ENCODE measurements at places on chromosomes 7 and 10.

GRCh38 chr10:17237149-17237527 is 9.1 kb downstream of the VIM start:
- no peak for DNase-seq

DNA sequence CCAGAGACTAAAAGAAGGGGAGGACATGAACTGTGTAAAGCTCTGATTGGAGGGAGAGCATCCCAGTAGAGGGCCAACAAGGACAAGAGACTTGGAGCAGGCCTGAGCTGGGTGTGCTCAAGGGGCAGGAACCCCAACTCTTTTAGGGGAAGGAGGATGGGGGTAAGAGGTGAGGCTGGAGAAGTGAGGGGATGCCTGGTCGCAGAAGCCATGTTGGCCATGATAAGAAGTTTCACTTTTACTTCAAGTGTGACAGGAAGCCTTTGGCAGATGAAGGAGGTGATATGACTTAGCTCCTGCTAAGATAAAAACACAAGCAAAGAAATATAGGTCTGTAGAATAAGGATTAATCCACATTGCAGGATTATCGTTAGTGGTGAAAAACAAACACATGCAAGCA is 208.3 kb downstream of the JAZF1 start:
- DNase-seq = no peak

GRCh38 chr7:21504021-21504420 is 38.8 kb upstream of the DNAH11 start:
- DNase-seq = no peak

DNA sequence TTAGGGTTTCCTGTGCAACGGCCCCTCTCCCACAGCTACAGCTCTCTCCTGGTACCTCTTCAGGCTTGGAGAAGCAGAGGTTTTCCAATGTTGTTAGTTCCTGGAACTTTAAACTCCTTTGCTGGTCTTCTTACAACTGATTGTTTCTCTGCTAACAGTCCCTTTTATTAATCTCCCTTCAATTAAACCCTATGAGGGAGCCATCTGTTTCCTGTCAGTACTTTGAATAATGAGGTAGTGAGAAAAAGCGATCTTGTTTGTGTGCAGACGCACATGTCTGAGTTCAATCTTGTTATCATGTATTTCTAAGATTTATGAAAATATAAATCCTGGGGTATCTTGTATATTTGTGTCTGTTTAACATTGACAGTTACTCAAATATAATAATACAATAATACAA is 102.4 kb downstream of the MDFIC start:
- DNase-seq = no peak

GRCh38 chr7:27112955-27113949 is 10.8 kb upstream of the HOXA2 start:
- no peak for DNase-seq
